Activated T-helper 9 cell treated with anti-CD3 and anti-CD28 coated beads, Interleukin-2, amount 50 U/mL, for 16 hours (primary cell): ENCODE measurements at places on chromosomes 2 and 18.

GRCh38 chr2:105294844-105295481, 34.6 kb downstream of the TGFBRAP1 start:
- DNase-seq, result no peak

DNA sequence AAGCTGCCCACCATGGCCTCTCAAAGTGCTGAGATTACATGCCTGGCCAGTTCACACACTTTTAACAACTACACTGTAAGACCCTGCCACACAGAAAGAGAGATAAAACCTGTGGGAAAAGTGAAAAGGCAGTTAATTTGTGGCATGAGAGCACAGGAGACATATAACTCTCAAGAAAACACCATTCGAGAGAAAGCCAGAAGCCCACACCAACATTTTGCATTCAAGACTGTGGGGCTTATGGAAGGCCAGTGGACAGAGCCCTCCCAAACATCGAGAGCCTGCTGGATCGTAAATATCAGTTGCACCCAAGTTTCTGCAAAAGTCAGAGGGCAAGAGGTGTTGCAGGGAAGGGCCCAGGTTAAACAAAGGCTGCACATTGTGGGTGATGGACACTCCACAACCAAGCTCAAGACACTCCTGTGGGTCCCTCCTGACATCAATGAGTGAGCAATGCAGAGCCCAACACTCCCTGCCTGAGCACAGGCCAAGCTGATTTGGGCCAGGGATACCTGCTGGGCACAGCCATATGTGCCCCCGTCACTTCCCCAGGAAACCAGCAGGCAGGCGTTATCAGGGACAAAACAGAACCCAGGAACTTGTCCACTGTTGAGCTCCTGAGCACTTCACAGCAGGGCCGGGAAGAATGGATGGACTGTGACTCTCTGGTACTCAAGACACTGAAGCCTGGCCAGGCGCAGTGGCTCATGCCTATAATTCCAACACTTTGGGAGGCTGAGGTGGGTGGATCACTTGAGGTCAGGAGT, 114.4 kb downstream of the ZFP36L2 start:
- no peak for DNase-seq

- no peak for DNase-seq
Measured at GRCh38 chr18:12287131-12287681, 20.8 kb upstream of the TUBB6 start.

DNA sequence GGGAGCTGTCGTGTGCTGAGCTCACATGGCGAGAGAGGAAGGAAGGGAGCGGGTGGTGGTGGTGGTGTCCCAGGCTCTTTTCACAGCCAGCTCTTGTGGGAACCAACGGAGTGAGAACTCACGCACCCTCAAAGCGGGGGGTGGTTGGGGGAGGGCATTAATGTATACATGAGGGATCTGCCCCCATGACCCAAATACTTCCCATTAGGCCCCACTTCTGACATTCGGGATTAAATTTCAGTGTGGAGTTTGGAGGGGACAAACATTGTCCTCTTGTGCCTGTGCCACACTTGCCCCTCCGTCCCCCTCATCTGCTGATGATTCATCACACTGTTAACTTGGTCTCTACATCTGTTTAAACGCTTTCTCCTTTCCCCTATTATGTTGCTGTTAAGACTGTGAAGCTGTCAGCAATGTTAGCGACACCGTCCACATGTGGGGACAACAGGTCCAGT, 22.5 kb downstream of the INPP4A start:
- no peak for DNase-seq

- DNase-seq, result no peak
Measured at GRCh38 chr2:203797276-203797675, 70.3 kb upstream of the CTLA4 start.

- no peak for DNase-seq
Measured at GRCh38 chr2:138071720-138072719, 107.7 kb downstream of the HNMT start.

DNA sequence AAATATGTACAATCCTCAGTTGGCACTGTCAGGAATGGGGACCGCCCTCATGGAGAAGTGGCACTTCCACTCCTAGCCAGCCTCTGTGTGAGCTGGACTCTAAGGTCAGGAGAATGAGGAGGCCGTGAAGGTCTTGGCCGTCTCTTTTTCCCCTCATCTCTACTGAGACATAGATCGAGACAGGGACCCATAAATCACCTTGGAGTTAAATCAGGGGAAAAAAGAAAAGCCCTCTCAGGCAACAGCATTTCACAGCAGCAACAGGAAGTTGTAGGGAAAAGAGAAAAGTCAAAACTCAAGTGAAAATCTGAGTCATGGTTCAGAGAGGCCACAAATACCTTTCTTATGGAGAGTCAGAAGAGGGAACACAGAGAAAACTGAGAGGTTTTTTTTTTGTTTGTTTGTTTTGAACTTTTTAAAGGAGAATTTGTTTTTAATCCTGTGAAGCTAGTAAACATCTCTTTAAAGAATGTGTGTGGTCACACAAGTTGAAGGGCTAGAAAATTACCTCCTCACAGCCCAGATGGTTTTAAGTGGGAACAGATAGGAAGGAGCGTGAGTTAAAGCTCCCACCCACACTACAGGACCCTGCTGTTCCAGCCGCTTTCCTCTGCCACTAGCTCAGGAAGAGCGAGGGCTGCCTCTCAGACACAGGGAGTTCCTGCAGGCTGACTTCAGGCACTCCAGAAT, 30.6 kb upstream of the CYP1B1 start:
- no peak for DNase-seq

DNA sequence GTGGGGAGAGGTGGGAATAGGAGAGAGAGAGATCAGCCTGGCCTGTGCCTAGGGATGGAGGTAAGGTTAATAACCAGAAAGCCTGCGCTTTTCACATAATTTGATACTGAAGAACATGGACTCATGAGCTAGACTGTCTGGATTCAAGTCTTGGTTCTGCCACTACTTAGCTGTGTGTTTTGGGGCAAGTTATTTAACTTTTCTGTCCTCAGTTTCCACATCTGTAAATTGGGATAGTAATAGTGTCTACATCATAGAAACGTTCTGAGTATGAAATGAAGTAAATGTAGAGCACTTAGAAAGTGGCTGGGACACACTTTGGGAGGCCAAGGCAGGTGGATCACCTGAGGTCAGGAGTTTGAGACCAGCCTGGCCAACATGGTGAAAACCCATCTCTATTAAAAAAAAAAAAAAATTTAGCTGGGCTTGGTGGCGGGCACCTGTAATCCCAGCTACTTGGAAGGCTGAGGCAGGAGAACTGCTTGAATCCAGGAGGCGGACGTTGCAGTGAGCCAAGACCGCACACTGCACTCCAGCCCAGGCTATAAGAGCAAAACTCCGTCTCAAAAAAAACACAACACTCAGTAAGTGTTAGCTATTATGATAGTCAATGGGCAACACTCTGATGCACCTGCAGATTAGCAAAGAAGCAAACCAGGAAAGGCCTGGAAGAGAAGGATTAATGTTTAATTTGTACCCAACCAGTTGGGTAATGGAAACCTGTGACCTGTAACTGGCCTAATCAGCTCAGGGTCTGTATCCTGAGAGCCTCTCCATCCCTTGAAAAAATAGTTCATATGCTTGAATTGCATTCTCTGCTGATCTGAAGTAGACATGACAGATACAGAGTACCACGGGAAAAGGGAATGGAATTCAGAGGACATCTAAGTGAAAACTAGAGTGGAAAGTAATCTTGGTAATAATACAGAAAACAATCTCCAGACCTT, 6.8 kb downstream of the GALM start:
- no peak for DNase-seq

DNA sequence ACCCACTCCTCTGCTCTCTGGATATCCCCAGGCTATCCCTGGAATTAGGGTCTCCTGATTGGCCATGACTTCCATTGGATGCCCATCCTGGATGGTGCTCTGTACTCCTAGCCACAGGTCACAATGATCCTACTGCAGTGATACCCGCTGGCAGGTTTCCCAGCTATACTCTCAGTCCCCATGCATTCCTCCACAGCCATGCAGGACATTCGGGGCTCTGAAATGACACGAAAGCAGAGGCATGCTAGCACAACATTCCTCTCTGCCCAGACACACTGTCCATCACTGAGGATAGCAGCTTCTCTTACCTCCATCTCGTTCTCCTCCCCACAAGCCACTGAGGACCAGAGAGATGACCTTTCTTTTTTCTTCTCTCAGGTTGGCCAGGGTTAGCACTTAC, 51.7 kb upstream of the SPATS2L start:
- DNase-seq, result no peak

DNA sequence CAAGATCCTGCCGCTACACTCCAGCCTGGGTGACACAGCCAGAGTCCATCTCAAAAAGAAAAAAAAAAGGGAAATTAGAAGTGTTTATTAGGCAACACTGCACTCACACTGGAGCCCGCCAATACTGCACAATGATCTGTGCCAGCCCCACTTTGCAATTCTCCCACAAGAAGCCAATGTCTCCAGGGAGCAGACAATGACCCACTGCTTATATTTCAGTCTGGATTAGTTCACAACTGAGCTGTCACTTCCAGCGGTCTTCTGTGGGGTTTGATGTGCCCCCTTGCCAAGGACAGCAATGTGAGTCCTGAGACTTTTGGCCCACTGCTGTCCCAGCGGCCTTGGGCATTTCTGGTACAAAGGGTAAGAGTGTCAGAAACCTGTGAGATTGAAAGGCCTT, 85.6 kb upstream of the PPM1B start:
- DNase-seq, result no peak

DNA sequence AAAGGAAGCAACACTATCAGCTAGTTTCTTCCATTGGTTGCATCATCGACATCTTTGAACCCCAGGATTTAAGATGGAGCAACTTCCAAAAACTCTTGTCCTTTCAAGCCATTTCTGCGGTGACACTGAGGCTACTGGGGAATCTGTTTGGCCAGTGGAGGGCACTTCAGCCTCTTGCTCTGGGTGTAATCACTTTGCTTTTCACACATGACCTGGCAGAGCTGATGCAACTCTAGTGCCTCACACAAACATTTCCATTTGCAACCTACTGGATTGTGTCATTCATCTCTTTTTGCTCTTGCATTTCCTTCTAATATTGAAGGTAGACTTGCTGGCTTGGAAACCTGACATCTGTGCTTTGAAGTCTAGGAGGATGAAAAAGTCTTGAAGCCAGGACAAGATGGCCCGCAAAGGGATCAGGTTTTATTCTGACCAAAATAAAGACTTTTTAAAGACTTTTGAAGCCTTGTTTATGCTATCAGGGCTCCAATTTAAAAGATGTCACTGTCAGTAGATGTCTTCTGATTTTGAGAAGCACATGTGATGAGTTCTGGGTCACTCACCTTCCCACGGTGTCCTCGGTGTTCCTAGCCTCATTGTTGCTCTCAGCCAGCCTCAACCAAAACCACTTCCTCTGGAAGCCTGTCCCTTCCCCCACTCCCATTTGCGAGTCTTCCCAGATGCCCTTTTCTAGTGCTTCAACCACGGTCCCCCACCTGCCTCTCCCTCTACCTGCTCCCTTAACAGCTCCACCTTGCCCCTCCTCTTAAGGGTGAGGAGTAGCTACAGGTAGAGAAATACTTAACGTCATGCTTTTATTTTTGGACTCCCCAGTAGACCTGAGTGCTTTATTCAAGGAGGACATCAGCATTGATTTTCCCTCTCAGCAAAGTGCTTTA, 69.7 kb upstream of the KCNE4 start:
- no peak for DNase-seq

GRCh38 chr2:231001036-231001435, 5.1 kb downstream of the SPATA3 start:
- DNase-seq, result no peak

DNA sequence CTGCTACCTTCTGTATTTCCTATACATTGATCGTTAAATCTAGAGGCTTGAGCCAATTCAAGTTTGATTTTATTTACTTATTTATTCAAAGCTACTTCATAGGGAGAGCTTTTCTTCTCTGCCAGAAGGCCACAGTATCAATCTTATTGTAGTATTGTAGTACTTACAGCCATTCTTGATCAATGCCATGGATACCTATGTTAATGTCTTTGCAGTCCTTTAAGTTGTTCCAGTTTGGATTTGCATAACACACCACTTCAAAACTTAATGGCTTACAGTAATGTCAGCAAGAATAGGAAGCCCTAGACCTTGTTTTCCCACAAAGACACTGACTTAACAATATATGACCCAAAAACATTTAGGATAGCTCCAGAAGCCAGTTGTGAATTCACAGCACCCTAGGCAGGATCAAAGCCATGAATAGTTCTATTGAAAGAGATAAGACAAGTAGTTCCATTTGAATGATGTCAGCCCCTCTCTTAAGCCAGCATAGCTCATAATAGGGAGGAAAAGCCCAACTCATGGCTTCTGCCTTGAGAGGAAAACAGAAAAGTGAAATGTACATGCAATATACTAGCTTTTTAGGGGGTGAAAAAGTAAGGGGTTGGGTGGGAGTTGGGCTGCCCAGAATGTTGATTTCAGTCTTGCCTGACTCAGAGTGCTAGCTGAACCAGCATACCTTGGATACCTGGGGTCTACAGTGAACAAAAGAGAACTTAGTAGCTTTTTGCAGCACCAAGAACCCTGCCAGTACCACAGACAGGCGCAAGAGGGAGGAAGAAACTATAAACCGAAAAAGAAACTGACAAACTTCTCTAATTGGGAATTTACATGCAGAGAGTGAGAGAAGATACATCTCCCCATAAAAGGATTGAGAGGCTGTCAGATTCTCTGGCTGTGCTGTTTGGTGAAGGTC, 101.4 kb downstream of the CAMKMT start:
- DNase-seq, result no peak

DNA sequence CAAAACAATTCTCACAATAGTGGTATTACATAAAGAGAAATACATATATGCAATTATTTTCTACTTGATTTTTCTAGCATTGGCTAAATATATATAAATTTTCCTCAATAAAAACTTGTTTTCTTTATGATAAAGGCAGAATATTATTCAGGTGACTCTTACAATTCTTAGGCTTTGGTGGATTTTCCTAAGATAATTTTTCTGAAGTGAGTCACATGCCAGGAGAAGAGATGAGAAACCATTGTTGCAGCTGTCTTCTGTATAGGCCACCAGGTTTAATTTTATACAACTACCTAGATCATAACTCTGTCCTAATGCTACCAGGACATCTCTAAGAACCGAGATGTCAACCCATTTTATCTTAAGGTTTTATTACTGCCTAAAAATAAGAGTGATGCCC, 552.4 kb upstream of the CDH2 start:
- no peak for DNase-seq

- DNase-seq, result no peak
Measured at GRCh38 chr18:34048423-34048822, 176.3 kb downstream of the NOL4 start.

- no peak for DNase-seq
Measured at GRCh38 chr2:29443151-29443550, 327.9 kb downstream of the CLIP4 start.

DNA sequence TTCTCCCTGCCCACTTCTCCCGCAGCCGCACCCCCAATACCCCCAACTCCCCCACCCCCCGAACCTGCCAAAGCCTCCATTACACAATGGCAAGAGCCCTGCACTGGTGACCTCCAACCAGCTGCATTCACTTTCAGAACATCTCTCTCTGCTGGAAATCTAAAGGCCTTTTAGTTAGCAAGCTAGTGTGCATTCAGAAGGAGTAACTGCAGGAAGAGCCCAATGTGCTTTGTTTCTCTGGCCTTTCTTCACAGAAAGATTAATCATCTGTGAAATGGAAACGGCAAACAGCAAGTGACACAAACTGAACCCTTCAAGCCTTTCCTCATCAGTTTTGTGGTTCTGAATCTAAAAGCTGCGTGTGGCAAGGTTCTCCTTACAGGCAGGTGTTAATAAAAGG, 124.2 kb downstream of the OLA1 start:
- DNase-seq, result no peak
